ENCODE measurements at places on chromosomes 5 and 9. TPM values are rescaled to one million over a fixed set of nuclear protein-coding genes. Genes with fewer than 3 reads are reported as not detected.

DNA sequence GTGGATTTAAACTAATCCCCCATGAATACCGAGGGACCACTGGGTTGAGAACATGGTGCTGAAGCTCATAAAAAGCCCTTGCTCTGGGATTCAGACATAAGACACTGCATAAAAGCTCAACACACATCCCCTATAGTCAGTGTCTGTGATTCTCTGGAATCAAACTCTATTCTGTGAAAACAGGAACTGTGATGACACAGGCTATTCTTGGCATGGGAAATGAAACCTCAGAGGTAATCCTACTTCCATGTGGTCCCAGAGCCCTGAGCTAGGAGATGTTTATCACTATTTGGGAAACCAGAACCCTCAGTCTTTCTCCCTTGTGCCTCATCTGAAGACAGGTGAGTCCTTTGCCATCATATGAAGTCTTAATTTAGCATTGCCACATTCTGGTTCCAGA is 135.4 kb upstream of the PRSS3 start:
- no peak overlapping the region for H3K4me3 ChIP-seq
- H3K4me1 ChIP-seq, result no peaks in the 10 kb centered on the region
- no peaks in the 10 kb centered on the region for H3K27me3 ChIP-seq
- no peak overlapping the region for H3K27ac ChIP-seq
- no peak for DNase-seq
- no peaks in the 10 kb centered on the region for H3K36me3 ChIP-seq

The IL33 gene
- 15.7 TPM for total RNA-seq

The C9 gene
- total RNA-seq, result not detected

GRCh38 chr5:72478276-72478675 is 28.9 kb downstream of the ZNF366 start:
- no peaks in the 10 kb centered on the region for H3K4me1 ChIP-seq
- H3K27me3 ChIP-seq, result no peaks in the 10 kb centered on the region
- no peak overlapping the region for H3K4me3 ChIP-seq
- no peak overlapping the region for H3K27ac ChIP-seq
- DNase-seq, result no peak
- H3K36me3 ChIP-seq, result no peaks in the 10 kb centered on the region

- no peak overlapping the region for H3K27ac ChIP-seq
- H3K27me3 ChIP-seq, result no peaks in the 10 kb centered on the region
- no peak overlapping the region for H3K4me3 ChIP-seq
- DNase-seq, result no peak
- H3K36me3 ChIP-seq, result no peaks in the 10 kb centered on the region
- no peaks in the 10 kb centered on the region for H3K4me1 ChIP-seq
These were observed 270.2 kb upstream of the PDE4D start for GRCh38 chr5:60163762-60164161.

The NDUFA8 gene
- 58.6 TPM for total RNA-seq

The BHMT2 gene
- 126 TPM for total RNA-seq

DNA sequence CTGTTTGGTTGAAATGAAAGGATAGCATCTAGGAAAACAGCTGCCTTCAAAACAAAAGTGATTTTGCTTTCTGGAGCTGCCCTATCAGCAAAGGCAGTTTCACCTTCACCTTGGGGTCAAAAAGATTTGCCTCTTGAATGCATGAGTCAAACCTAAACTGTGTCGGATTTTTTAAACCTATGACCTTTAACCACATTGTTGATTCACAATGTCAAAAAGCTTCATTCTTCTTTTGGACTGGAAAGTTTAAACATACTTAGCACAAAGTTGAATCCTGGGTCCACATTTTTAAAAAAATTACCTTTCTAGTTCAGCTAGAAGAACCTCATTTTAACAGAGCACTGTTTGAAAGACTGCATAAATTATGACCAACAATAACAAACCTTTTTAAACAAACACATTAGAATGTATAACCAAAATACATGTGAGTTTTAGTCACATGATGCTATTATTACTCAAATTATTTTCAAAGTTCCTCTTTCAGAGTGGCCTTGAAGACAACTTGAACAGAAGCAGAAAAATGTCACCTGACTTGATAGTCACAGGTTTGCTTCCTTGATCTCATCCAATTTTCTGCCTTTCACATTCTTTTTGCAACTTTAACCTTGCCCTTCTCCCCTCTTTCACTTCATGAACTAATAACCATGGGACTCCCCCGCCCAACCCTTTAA is 109.7 kb upstream of the LHFPL2 start:
- no peaks in the 10 kb centered on the region for H3K27me3 ChIP-seq
- no peaks in the 10 kb centered on the region for H3K36me3 ChIP-seq

The CEL gene
- 0.27 TPM for total RNA-seq

DNA sequence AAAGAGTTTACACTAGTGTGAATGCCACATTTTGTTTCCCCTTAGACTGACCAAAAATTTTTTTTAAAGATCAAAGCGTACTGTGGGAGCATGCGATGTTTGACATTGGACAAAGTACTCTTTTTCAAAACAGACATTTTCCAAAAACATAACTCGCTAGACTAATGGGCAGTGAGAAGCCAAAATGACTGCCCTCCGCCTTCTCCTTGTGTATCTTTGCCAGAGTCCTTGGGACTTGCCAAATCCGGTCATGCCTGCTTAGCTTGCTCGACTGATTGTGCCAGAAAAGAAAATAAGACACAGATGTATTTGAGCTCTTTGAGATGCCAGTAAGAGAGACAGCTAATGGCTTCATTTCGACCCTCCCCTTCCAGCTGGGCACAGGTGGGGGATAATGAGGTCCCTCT is 157.5 kb downstream of the MAPKAP1 start:
- H3K4me1 ChIP-seq, result peaks cover 80% of the 10 kb centered on the region
- H3K27me3 ChIP-seq, result no peaks in the 10 kb centered on the region
- no peak overlapping the region for H3K4me3 ChIP-seq
- H3K27ac ChIP-seq, result peak overlapping the region; percentile 85
- peak; percentile 81 for DNase-seq

DNA sequence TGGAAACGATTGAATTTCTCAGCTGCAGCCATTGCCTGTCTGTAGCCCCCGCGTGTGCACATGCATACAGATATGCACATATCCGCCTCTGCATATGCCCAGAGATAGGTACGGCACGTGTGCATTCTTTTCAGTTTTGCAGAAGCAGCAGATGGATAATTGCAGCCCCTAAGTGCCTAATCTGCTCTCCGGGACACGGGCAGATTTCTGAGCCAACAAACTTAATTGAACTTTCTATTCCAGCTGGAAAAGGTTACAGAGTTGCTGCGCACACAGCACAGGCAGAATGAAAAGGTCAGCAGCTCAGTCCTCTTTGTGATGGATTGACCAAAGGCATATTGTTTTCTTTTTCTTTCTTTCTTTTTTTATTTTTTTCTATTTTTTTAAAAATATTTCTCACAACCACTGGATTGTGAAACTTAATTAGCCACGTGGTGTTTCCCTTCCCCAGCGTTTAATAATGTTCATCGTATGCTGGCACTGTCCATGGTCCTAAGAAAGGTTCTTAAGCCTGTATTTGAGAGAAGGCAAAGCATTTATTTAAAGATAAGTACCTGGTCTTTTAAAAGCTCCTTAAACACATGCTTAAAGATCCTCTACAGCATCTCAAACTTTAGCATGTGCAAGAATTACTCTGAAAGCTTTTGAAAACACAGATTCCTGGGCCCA is 270.2 kb upstream of the BRINP1 start:
- no peaks in the 10 kb centered on the region for H3K4me1 ChIP-seq
- no peak for DNase-seq
- no peaks in the 10 kb centered on the region for H3K27me3 ChIP-seq
- no peak overlapping the region for H3K27ac ChIP-seq

The MRPS27 gene
- total RNA-seq, result 86.1 TPM

- no peaks in the 10 kb centered on the region for H3K4me1 ChIP-seq
- no peak overlapping the region for H3K27ac ChIP-seq
- DNase-seq, result no peak
These were observed 178.8 kb upstream of the ERCC6L2 start for GRCh38 chr9:95696701-95697100.

The ACER2 gene
- 9.3 TPM for total RNA-seq

DNA sequence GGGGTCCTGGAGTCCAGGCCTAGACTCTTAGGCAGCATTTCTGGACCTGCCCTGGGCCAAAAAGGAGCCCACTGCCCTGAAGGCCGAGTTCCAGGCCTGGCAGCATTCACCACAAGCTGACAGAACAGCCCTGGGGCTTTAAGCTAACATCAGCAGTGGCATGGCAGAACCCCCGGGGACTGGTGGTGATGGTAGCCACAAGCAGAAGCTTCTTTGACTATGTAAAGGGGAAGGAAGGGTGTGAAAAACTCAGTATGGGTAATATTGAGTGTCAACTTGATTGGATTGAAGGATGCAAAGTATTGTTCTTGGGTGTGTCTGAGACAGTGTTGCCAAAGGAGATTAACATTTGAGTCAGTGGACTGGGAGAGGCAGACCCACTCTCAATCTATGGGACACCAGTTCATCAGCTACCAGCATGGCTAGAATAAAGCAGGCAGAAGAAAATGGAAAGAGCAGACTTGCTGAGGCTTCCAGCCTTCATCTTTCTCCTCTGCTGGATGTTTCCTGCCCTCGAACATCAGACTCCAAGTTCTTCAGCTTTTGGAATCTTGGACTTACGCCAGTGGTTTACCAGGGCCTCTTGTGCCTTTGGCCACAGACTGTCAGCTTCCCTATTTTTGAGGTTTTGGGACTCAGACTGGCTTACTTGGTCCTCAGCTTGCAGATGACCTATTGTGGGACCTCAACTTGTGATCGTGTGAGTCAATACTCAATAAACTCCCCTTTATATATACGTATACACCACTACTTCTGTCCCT is 661.0 kb upstream of the C9orf72 start:
- no peak overlapping the region for H3K27ac ChIP-seq
- DNase-seq, result no peak
- H3K27me3 ChIP-seq, result no peaks in the 10 kb centered on the region
- no peaks in the 10 kb centered on the region for H3K36me3 ChIP-seq
- H3K4me3 ChIP-seq, result no peak overlapping the region

DNA sequence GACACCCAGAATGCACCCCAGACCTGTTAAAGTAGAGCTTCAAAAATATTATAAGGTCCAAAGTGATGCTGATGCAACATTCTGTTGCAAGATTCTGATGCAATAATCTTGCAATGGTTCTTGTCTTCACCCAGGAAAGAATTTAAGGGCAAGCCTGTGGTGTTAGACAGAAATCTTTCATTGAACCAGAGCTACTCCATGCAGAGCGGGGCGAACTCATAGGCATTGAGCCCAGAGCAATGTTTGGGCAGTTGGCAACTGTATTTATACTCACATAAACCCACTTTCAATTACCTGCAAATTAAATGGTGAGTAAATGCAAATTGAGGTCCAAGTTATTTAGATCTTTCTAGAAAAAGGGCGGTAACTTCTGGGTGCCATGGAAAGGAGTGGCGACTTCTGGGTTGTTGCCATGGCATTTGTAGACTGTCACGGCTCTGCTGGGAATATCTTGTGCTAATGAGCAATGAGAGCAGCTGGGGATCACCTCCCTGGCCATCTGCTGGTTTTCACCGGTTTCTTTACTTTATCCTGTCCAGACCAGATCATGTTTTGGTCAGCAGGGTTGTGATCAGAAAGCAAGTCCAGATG is 163.4 kb downstream of the ICE1 start:
- H3K4me1 ChIP-seq, result no peaks in the 10 kb centered on the region
- H3K4me3 ChIP-seq, result no peak overlapping the region
- H3K36me3 ChIP-seq, result no peaks in the 10 kb centered on the region

The LHX3 gene
- not detected for total RNA-seq

- no peaks in the 10 kb centered on the region for H3K27me3 ChIP-seq
- no peak for DNase-seq
- no peak overlapping the region for H3K27ac ChIP-seq
These were observed 2.2 kb upstream of the S1PR3 start for GRCh38 chr9:88988796-88989641.

- no peaks in the 10 kb centered on the region for H3K36me3 ChIP-seq
- H3K4me1 ChIP-seq, result peaks cover 6% of the 10 kb centered on the region
- H3K4me3 ChIP-seq, result no peak overlapping the region
- H3K27me3 ChIP-seq, result no peaks in the 10 kb centered on the region
- DNase-seq, result no peak
These were observed 113.7 kb downstream of the VAV2 start for GRCh38 chr9:133878402-133878801.

- H3K4me1 ChIP-seq, result no peaks in the 10 kb centered on the region
- no peaks in the 10 kb centered on the region for H3K27me3 ChIP-seq
- H3K27ac ChIP-seq, result no peak overlapping the region
- DNase-seq, result no peak
- H3K4me3 ChIP-seq, result no peak overlapping the region
- no peaks in the 10 kb centered on the region for H3K36me3 ChIP-seq
These were observed 54.9 kb upstream of the CDH9 start for GRCh38 chr5:27093279-27093678.

DNA sequence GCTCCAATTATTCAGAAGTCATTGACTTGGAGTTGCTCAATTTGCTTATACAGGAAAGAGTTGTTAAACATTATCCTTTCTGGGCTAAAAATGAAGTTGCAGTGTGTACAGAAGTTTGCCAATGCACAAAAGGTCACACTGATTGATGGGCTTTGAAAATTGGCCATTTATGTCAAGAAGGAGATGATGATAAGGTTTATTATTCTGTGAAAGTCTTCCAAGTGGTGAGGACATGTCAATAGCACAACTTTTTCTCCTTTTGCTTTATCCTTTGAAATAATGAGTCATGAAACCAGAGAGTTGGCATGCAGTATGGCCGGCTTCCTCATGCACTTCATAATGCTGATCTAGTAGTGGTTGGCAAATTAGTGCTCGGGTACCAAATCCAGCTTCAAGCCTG is 848.5 kb upstream of the WWC1 start:
- H3K36me3 ChIP-seq, result no peaks in the 10 kb centered on the region
- no peak overlapping the region for H3K4me3 ChIP-seq
- peak overlapping the region; percentile 29 for H3K27ac ChIP-seq
- peaks cover 14% of the 10 kb centered on the region for H3K4me1 ChIP-seq
- DNase-seq, result peak; percentile 12

The BHMT gene
- not detected for total RNA-seq
